Stimulated activated CD8-positive, alpha-beta memory T cell treated with anti-CD3 and anti-CD28 coated beads, Interleukin-4, amount 100 ng/mL, for 1 hour (primary cell): ENCODE measurements at places on chromosomes 7 and 10.

GRCh38 chr10:7428673-7429350 lies 18.0 kb upstream of the SFMBT2 start:
- DNase-seq: no peak

DNA sequence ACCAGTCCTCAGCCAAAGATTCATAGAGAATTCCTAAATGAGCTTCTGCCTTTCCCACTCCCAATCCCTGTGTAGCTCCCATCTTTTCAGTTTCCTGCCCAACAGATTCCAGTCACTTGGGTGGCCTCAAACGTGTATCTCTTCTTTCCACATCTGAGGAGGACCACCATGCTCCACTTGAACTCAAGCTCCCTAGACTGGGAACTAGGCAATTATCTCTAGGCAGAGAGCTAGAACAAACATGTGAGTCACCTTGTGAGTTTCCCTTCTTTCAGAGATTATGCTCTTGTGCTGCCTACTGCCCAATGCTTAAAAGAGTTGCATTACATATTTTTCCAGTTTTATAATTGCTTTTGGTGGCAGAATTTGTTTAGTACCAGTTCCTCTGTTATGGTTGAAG lies 178.0 kb downstream of the MDFIC start:
- no peak for DNase-seq

DNA sequence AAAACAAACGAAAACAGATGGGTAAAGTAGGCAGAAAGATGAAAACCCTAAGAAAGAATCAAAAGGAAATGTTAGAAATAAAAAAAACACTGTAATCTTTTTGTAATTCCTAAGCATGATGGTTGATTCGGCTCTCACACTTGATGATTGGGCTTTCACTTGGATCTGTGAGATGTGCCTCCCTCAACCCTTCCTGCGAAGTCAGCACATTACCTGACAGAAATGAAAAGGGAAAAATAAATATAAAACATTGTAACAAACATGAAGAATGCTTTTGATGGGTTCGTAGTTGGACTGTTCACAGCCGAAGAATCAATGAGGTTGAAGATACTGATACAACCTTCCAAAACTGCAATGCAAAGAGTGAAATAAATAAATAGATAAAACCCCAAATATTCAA lies 99.8 kb downstream of the AKR1D1 start:
- no peak for DNase-seq

- DNase-seq: no peak
Observed at GRCh38 chr10:17474595-17475323, 20.4 kb upstream of the ST8SIA6 start.

- DNase-seq: no peak
Observed at GRCh38 chr7:80154656-80155333, 20.2 kb downstream of the GNAI1 start.
